ENCODE measurements at places on chromosomes 12 and 14.

GRCh38 chr12:68180792-68181744 is 21.5 kb upstream of the IFNG start:
- peak; percentile 10 for DNase-seq

DNA sequence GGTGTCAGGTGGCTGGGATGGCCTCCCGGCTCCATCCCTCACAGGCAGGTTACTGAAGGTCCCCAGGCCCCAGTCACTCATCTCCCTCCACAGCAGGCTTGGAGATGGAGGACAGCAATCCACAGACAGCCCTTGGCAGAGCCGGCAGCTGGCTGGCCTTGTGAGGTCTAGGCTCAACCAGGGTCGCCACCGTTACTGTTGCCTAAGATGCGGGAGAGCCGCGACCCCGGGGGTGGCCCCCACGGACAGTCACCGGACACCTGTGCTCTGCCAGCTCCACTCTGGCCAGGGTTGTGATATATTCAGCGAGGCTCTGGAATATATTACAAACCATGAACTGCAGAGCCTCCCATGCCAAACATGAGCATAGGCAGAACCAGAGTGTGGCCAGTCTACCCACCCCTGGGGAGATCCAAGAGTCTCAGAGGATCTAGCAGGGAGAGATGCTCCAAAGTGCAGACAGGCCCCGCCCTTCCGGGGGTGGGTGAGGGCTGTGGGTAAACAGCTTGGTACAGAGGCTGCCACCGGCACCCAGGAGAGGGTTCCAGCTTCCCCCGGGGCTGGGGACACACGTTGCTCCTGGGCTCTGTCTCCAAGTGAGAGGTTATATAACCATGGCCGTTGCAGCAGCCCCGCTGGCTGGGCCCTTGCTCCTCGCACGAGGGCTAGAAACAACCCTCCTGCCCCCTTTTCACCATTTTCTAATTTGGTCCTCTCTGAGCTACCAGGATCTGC is 55.9 kb upstream of the DIO3 start:
- peak; percentile 1 for DNase-seq

DNA sequence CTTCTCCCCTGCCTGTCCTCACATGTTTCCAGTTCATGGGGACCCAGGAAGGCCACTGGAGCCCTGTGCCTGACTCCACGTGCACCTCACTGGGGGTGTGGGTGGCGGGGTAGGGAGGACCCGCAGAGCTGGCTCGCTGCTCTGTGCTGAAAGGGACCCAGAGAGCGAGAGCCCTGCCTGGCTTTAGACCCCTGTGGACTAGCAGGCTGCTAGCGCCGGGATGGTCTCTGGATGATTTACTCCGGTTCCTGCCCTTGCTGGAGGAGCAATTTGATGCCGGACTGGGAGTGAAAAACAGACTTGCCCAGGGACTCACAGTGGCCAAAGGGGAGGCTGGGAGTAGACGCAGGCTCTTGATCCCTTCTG is 49.0 kb downstream of the NTF3 start:
- DNase-seq = no peak

GRCh38 chr12:77122236-77122635 is 56.9 kb upstream of the E2F7 start:
- DNase-seq = no peak

DNA sequence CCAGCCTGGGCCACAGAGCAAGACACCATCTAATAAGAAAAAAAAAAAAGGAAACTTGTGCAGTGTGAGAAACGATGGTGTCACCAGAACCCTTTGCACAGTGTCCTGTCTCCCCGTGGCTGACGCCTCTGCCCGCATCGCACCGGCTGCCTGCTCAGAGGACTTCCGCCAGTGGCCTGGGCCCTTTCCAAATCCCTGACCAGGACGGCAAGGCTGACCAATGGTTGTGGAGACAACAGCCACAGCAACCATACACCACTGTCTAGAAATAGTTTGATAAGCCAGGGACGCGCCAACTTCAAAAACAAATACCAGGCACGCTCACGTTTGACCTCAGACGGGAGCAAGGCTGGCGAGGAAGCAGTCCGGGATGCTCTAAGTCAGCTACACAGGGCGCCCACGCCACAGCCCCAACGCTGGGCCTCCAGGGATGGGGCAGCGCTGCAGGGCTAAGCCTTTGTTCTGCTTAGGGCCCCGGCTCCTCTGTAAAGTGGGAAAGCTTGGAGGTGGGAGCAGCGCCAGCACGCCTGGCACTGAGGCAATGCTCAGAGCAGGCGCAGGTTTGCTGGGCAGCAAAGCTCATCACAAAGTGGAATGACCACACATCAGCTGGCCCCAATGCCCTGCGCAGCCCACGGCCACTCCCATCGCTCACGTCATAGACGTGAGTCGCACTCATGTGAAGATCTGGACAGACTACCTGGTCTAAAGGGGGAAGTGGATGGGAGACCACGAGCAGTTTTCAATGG is 12.5 kb downstream of the PGAM5 start:
- no peak for DNase-seq

DNA sequence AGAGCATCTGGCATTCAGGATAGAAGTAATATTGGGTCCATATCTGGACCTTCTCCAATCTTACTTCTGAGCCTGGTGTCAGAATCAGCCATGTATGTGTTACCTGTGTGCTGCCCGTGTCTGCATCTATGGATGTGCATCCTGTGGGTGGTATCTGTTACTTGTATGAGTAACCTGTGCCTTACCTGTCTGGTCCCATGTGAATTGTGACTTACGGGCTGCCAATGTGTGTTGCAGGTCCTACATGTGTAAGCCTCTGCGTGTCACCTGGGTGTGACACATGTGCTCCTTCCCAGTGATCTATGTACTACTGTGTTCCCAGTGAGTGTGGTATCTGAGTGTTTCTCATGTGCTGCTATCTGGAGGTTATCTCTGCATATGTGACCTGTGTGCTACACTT is 208.4 kb downstream of the ADGRD1 start:
- no peak for DNase-seq

- peak; percentile 62 for DNase-seq
Observed at GRCh38 chr12:106903241-106903945, 52.3 kb upstream of the TMEM263 start.

DNA sequence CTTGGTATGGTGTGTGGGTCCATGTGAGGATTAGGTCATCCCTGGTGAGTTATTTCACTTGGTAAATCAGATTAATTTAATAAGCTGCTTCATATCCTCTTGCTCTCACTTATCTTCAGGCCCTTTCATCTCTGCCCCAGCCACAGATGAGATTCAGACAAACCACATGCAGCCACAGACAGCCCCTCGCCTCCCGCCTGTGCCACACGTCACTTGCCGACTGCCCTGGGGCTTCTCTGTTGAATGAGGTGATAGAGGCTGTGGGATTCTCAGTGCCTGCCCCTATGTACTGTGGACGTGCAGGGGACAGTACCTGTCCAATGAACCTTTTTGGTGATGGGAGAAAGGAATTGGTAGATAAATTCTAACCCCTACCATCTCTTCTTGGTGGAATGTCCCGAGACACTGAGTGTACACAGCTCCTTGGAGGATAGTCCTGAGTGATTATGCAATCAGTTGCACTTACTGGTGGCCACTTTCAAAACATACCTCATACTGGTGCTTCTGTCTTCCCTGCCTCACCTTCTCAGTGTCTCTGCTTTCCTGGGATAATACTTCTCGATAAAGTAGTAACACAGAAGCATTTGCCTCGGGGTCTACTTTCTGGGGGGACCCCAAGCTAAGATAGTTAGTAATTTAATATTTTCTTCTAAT is 248.7 kb downstream of the TTC6 start:
- peak; percentile 16 for DNase-seq

- no peak for DNase-seq
Observed at GRCh38 chr14:101498526-101498860, 62.8 kb upstream of the DIO3 start.

DNA sequence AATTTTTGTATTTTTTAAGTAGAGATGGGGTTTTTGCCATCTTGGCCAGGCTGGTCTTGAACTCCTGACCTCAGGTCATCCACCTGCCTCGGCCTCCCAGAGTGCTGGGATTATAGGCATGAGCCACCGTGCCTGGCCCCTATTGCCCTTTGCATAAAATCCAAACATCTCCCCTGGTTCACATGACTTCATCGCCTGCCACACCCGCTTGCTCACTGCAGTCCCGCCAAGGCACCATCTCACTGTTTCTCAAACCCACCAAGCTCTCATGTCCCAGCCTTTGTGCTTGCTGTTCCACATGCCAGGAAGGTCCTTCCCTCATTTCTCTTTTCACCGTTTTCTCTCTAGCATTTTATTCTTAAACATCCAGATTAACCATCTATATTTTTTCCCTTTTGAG is 9.7 kb downstream of the RHOF start:
- no peak for DNase-seq

DNA sequence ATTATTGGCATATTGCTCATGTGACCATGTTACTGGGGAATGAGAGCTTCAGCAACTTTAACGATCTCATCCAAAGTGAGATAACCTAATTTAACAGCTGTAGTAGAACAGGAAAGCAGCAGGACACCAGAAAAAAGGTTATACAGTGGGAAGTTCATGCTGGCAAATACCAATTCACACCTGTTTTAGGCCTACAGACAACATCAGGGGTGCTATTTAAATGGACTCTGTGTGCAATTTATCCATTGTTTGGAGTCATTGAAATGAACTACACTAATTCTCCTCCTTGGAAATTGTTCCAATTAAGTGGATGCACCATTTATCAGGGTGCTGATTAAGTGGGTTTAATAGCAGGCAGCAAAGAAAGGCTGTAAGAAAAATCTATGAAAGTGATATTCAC is 424.4 kb upstream of the LMO3 start:
- no peak for DNase-seq

DNA sequence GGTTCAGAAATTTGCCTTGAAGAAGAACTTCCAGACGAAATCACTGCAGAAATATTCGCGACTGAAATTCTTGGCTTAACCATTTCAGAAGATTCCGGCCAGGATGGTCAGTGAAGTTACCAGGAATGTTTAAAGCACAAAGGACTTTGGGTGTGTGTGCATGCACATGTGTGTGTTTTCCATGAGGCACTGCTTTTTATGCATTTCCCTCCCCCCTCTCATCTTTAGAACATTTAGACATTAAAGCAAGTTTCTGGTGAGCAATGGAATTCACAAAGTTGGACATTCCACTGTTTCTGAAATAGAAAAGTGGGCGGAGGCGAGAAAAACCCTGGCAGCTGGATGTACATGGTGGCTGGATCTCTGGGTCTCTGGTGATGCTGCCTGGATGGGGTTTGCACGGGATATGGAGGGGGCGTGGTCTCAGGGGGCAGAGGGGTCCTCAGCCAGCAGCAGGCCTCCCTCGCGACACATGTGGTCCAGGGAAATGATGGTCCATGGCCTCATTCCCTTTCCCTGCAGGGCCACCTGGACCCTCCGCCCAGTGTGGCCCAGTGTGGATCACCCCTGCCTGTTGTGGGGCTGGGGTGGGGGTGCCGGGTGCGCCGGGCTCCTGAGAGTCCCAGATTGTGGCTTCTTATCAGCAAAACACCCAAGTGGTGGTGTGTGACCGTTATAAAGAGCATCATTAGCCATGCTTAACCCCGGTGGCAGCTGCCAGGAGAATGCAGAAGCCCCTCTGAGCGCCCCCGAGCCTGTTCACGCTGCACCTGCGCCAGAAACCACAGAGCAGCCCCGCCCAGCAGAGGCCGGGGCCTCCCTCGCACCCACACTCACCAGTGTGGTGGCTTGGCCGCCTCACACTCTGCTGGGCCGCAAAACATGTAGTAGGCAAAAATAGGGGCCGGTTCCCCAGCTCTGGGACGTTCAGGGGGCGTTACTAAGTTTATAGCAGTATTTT is 17.8 kb upstream of the BCL7A start:
- no peak for DNase-seq

- DNase-seq = no peak
Observed at GRCh38 chr14:50018201-50018932, 98.0 kb downstream of the VCPKMT start.

- no peak for DNase-seq
Observed at GRCh38 chr12:2432856-2433255, 361.9 kb upstream of the FKBP4 start.

DNA sequence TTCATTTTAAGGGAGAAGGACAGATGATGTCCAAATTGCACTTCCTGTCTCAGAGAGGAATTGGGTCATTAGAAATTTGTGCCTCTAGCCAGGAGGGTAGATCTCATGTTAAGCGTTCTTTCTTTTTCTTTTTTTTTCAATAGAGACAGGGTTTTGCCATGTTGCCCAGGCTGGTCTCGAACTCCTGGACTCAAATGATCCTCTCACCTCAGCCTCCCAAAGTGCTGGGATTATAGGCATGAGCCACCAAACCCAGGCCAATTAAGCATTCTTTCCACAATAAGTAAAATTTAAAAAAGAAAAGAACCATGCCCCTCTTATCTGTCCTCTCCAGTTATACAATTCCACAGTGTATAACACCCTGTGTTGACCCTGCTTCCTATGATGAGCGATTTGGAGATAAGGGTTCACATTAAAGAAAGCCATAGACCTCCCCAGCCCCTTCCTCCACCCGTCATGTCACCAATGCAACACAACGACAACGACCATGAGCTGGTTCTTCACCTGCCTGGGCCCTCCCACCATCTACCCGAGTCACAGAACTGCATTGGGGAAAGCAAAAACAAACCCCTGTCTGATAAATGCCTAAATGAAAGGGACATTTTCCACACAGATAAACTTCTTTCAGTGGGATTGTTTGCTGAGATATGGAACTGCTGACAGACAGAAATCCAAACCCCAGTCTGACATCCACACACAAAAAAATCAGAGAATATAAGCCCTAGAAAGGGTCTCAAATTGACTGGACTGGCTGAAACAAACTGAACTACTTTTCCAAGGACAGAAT is 37.3 kb downstream of the SSH1 start:
- DNase-seq = no peak

GRCh38 chr12:108597559-108598471 is at the start of gene TMEM119:
TSS of gene TMEM119 (minus strand) at chr12:108598084. CDS start at chr12:108592383, 5,701 bp downstream.
- DNase-seq = peak; percentile 32

GRCh38 chr12:68117661-68118060 is 41.9 kb downstream of the IFNG start:
- DNase-seq = no peak

DNA sequence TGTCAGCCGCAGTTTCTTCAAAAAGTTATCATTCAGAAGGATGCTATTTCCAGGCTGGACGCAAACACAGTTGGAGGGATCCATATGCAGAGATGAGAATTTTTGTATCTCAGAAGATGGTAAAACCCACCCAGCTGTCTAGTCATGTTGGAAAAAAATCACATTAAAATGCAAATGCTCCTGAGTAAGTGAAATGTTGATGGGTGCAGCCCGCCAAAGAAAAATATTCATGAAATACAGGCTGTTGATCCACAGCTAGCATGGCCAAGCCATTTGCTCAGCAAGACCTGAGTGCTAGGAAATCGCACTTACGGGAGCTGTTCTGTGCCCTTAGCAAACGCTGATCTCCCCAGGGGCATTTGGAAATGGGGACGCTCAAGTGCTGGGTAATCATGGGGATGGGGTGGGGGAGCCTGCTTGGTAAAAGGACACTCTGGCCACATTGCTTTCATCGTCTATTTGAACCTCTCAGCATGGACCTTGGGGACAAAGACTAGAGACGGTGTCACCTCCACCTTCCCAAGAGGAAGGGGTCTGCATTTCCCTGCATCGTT is 25.7 kb downstream of the TUNAR start:
- no peak for DNase-seq

- DNase-seq = no peak
Observed at GRCh38 chr14:87334997-87335685, 657.8 kb downstream of the GALC start.
